Left renal cortex interstitium (tissue), 4 donors: ENCODE measurements at places on chromosomes 2 and 18. TPM values are rescaled to one million over a fixed set of nuclear protein-coding genes. Genes with fewer than 3 reads are reported as not detected.

Gene NXPH2
- polyA plus RNA-seq = 4.6 TPM

Gene PRSS56
- not detected for polyA plus RNA-seq

Gene PJVK
- polyA plus RNA-seq = 23.4 TPM

Gene DLGAP1
- 4.1 TPM for polyA plus RNA-seq

Gene ESPNL
- polyA plus RNA-seq = 3.0 TPM

Gene PAIP2B
- 19.8 TPM for polyA plus RNA-seq

Gene SANBR
- 10.6 TPM for polyA plus RNA-seq

Gene SNED1
- polyA plus RNA-seq = 7.4 TPM

Gene SPATS2L
- polyA plus RNA-seq = 149 TPM

Gene MATN3
- polyA plus RNA-seq = 3.4 TPM

Gene LYG1
- polyA plus RNA-seq = 5.8 TPM

Gene PROKR1
- polyA plus RNA-seq = 0.45 TPM

Gene AGXT
- 0.08 TPM for polyA plus RNA-seq

Gene CRACDL
- polyA plus RNA-seq = 2.9 TPM

Gene MYO3B
- 9.0 TPM for polyA plus RNA-seq

Gene TANC1
- polyA plus RNA-seq = 51.9 TPM

Gene STPG4
- polyA plus RNA-seq = 0.22 TPM

Gene ECEL1
- 18.5 TPM for polyA plus RNA-seq

Gene CDCA7
- polyA plus RNA-seq = 36.7 TPM

Gene CYP27A1
- 57.0 TPM for polyA plus RNA-seq

Gene CRYGD
- not detected for polyA plus RNA-seq

Gene NAT8
- 25.2 TPM for polyA plus RNA-seq

Gene IGFBP5
- 281 TPM for polyA plus RNA-seq

Gene CEP192
- 46.0 TPM for polyA plus RNA-seq

Gene PLGLB2
- polyA plus RNA-seq = 6.7 TPM

Gene KLHL41
- polyA plus RNA-seq = 1.8 TPM

Gene IL1B
- polyA plus RNA-seq = 3.1 TPM

Gene OR6B2
- not detected for polyA plus RNA-seq

Gene KIF5C
- 4.0 TPM for polyA plus RNA-seq

Gene SERPINB2
- 0.18 TPM for polyA plus RNA-seq
